Tracheal epithelial cell (primary cell): ENCODE measurements at places on chromosomes 3 and 15. TPM values are rescaled to one million over a fixed set of nuclear protein-coding genes. Genes with fewer than 3 reads are reported as not detected.

The TOMM70 gene
- total RNA-seq = 38.3 and 69.5 TPM in 2 replicates

The CHRM5 gene
- total RNA-seq = not detected in 2 replicates

The P2RY12 gene
- total RNA-seq = not detected in 2 replicates

The CFAP91 gene
- total RNA-seq = 0.48 TPM in 1 of 2 replicates, not detected in the other

The RASGRP1 gene
- total RNA-seq = under 0.01 and 2.7 TPM in 2 replicates

The PRSS50 gene
- not detected in 2 replicates for total RNA-seq

The NOX5 gene
- total RNA-seq = under 0.01 TPM in 1 of 2 replicates, not detected in the other

The BDH1 gene
- total RNA-seq = 15.7 and 16.0 TPM in 2 replicates

The PLD1 gene
- 11.1 and 23.0 TPM in 2 replicates for total RNA-seq

The MAP6D1 gene
- total RNA-seq = 1.2 and 2.1 TPM in 2 replicates

The LRRIQ4 gene
- not detected in 2 replicates for total RNA-seq

The ACP3 gene
- total RNA-seq = 0.96 and 1.9 TPM in 2 replicates

The TCTA gene
- 6.0 and 8.7 TPM in 2 replicates for total RNA-seq

The NR1I2 gene
- total RNA-seq = not detected in 2 replicates

The CYP1A2 gene
- total RNA-seq = not detected in 2 replicates

The ZNF35 gene
- total RNA-seq = 14.9 and 15.1 TPM in 2 replicates

The COL6A5 gene
- total RNA-seq = not detected in 2 replicates

The FGF7 gene
- under 0.01 TPM in 1 of 2 replicates, not detected in the other for total RNA-seq

The GOLGA6L1 gene
- total RNA-seq = not detected in 2 replicates

The HPS3 gene
- 19.4 and 19.5 TPM in 2 replicates for total RNA-seq

The AADACL2 gene
- total RNA-seq = not detected in 2 replicates

The GOLGA6L4 gene
- total RNA-seq = 0.21 and 0.96 TPM in 2 replicates

The CFAP44 gene
- 1.1 and 1.7 TPM in 2 replicates for total RNA-seq

The SCAANT1 gene
- total RNA-seq = not detected in 2 replicates

The KLHL6 gene
- total RNA-seq = not detected in 2 replicates

The CPNE9 gene
- not detected in 2 replicates for total RNA-seq

The PTX3 gene
- total RNA-seq = 0.85 and 5.8 TPM in 2 replicates

The RFTN1 gene
- 6.2 and 36.4 TPM in 2 replicates for total RNA-seq

The PRKCI gene
- 67.4 and 81.2 TPM in 2 replicates for total RNA-seq

The PLSCR2 gene
- 0.21 TPM in 1 of 2 replicates, not detected in the other for total RNA-seq

The GRM2 gene
- under 0.01 TPM in 1 of 2 replicates, not detected in the other for total RNA-seq

The MRPL46 gene
- 11.3 and 15.8 TPM in 2 replicates for total RNA-seq

The FBN1 gene
- total RNA-seq = 0.85 and 68.0 TPM in 2 replicates

The BCL2A1 gene
- total RNA-seq = 24.8 TPM in 1 of 2 replicates, not detected in the other

The CGNL1 gene
- total RNA-seq = 0.43 and 1.9 TPM in 2 replicates

The CMTM6 gene
- total RNA-seq = 138 and 175 TPM in 2 replicates

The FAM3D gene
- 0.72 and 4.5 TPM in 2 replicates for total RNA-seq

The NEK11 gene
- 4.3 and 7.0 TPM in 2 replicates for total RNA-seq

The RTP4 gene
- 0.48 TPM in 1 of 2 replicates, not detected in the other for total RNA-seq

The IGSF10 gene
- under 0.01 TPM in 1 of 2 replicates, not detected in the other for total RNA-seq

The CELF6 gene
- total RNA-seq = 0.21 and 0.24 TPM in 2 replicates
